ENCODE measurements at places on chromosomes 7 and 10.

- peak; percentile 3 for ATAC-seq
Measured at GRCh38 chr10:96044736-96045135, 1.4 kb downstream of the CCNJ start.

GRCh38 chr7:18721429-18721828 is 225.9 kb downstream of the HDAC9 start:
- no peak for ATAC-seq

GRCh38 chr10:77631241-77631640 is 6.4 kb downstream of the KCNMA1 start:
- ATAC-seq: no peak

GRCh38 chr10:85317827-85318226 is 989.4 kb downstream of the CCSER2 start:
- no peak for ATAC-seq

DNA sequence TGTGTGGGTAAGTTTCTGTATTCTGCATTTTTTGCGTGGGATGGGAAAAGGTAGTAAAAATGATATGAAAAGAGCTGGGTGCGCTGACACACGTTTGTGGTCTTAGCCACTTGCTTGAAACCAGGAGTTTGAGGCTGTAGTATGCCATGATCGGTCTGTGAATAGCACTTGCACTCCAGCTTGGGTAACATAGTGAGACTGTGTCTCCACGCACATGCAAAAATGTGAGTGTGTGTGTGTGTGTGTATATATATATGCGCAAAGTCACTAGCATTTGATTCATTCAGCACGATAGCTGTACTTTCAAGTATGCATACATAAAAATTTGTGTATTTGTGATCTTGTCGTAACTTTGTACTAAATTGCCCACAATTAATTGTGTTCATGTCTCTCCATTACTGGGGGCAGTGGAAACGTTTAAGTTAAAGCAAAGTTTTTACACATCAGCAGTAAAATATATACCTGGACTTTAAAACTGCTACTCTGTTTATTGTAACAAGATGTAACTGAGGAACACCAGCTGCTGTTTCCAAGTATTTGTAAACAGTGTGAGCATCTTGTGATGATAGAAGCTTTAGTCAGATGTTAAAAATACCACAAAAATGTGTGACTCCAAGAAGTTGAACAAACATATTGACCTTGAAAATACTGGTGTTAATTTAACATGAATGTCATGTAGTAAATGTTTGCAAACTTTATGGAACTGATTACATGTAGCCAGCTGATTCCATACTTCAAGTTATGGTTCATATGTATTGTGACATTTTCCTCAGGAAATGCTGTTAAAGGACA is 1.6 kb downstream of the ZRANB1 start:
- peak; percentile 76 for ATAC-seq

DNA sequence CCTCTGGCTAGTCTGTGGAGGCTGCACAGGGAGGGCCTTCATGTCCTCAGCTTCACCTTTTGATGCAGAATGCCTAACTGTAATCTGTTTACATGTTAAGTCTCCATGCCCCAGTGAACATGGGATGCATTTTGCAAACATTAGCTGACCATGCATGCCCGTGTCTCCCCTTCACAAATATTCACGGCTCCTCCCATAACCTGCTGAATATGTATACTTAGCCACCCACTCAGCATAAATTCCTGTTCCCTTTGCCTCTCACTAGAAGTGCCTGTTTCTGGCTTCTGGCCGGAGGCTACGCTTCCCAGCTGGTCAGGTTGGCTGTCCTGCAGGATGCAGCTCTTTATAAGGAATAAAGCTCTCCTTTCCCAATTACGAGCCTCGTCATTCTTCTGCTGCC is 552.7 kb downstream of the DNAJB6 start:
- ATAC-seq: no peak

DNA sequence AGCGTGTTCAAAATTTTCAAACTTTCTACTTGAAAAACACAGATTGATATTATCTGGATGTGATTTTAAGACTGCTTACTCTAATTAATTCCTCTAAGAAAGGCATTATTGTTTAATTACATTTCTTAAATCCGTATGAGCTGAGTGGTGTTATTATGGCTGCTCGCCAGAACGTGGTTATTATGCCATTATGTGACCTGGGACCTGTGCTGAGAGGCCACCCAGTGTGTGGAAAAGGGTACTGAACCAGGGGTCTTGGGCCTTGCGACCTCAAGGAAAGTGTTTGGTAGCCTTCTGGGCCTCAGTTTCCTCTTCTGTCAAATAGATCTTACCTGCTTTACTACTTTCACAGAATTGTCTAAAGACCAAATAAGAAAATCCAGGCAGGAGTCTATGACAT is 15.4 kb downstream of the LGI1 start:
- ATAC-seq: no peak

GRCh38 chr10:129498680-129499079 is 31.6 kb downstream of the MGMT start:
- no peak for ATAC-seq

DNA sequence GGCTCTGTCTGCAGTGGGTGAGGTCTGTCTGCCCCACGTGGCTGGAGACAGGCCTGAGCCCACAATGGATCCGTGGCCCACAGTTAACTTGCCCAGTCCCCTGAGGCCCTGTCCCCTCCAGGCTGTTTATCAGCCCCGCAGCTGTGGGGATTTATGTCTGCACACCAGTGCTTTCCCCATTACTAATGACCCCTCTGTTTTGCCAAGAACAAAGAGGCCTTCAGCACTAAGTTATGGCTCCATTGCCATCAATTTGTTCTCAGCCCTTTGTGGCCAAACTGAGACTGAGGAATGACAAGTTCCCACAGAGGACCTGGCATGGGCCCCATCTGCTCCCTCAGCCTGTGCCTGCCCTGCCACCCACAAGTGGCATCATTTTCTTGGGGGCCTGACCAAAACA is 138.2 kb downstream of the C10orf105 start:
- no peak for ATAC-seq

DNA sequence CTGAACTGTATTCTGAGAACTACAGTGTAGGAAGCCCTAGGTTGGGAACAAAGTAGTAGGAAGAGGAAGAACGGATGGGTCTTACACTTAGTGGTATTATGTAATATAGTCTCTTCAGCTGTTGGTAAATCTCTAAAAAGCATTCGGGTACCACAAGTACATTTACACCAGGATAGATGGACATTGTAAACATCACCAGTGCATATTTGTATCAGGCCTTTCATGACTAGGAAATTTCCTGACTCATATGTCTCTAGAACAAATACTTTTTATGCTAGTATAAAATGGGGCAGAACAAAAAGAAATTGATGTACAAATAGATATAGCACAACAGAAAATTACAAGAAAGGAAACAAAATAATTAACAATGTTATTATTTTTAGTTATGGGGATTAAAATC is 21.5 kb upstream of the OR6B1 start:
- ATAC-seq: no peak

DNA sequence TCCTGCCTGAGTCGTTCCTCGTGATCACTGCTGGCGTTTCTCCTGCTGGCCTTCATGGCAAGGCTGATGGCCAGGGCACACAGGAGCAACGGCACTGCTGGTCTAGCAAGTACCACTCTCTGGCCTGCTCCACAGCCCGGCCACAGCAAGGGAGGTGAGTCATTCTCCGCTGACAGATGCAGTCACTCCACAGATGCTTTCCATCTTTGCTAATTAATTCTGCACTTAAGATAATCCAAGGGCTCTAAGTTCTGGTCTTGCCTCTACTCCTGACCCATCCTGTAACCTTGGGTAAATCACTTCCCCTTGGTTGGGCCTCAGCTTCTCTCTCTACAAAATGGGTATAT is 244.4 kb downstream of the RPS24 start:
- ATAC-seq: peak; percentile 96

DNA sequence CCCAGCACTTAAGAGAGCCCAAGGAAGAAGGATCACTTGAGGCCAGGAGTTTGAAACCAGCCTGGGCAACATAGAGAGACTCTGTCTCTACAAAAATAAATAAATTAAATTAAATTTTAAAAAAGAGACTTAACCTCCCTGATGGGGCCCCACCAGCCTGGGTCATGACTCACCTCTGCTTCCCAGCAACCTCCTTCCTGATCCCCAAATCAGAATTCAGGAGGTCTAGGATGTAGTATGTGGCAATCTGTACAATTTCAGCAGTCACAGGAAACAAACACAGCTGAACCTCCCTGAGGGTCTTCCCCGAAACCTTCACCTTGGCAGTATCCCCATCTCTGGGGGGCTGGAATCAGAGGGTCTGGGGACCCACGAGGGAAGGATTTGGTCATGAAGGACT is 9.7 kb upstream of the PPP1R35 start:
- ATAC-seq: 0 out of 3 replicates have a peak, but pooled peaks have one; percentile 7

- peak; percentile 39 for ATAC-seq
Measured at GRCh38 chr7:17690030-17690429, 250.3 kb downstream of the SNX13 start.

- ATAC-seq: peak; percentile 94
Measured at GRCh38 chr7:105003275-105003674, 10.7 kb upstream of the KMT2E start.

- ATAC-seq: peak; percentile 55
Measured at GRCh38 chr10:118712930-118713634, 41.7 kb downstream of the CACUL1 start.

- no peak for ATAC-seq
Measured at GRCh38 chr10:121493521-121493920, 104.7 kb downstream of the FGFR2 start.

DNA sequence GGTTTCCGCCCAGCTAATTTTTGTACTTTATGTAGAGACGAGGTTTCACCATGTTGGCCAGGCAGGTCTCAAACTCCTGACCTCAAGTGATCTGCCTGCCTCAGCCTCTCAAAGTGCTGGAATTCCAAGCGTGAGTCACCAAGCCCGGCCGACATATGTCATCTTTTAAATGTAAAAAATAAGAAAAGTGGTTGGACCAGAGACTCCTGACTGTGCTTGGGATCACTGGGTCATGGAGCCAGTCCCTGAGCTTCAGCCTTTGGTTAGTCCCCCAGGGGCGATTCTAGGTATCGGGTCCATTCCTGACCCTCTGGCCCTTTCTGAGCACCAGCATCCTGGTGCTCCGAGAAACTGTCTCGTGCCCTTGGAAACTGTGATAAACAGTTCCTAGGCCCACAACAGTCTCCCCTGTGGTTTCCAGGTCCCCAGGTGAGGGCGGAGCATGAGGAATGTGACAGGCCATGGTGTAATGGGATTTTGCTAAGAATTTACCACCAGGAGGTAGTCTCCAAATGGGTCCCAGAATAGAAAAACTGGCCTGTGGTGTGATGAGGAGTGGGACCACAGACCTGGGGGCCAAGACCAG is 32.8 kb downstream of the UBTD1 start:
- ATAC-seq: peak; percentile 23

GRCh38 chr7:136717910-136718557 is 150.4 kb upstream of the CHRM2 start:
- ATAC-seq: no peak

DNA sequence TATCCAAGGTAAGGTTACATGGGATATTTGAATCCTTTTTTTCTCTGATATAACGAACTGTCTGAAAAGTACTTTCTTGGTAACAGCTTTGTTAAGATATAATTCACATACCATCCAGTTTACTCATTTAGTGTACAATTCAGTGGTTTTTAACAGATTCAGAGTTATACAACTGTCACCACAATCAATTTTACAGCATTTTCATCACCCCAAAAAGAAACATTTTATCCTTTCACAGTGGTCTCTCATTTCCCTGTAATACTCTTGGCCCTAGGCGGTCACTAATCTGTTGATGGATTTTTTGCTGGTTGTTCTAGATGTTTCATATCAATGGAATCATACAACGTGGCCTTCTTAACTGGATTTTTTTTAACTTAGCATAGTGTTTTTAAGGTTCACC is 91.6 kb downstream of the GLCCI1 start:
- no peak for ATAC-seq

- ATAC-seq: peak; percentile 52
Measured at GRCh38 chr10:25061711-25062449, 45.5 kb downstream of the THNSL1 start.

- no peak for ATAC-seq
Measured at GRCh38 chr10:32981760-32982159, 23.7 kb upstream of the ITGB1 start.

DNA sequence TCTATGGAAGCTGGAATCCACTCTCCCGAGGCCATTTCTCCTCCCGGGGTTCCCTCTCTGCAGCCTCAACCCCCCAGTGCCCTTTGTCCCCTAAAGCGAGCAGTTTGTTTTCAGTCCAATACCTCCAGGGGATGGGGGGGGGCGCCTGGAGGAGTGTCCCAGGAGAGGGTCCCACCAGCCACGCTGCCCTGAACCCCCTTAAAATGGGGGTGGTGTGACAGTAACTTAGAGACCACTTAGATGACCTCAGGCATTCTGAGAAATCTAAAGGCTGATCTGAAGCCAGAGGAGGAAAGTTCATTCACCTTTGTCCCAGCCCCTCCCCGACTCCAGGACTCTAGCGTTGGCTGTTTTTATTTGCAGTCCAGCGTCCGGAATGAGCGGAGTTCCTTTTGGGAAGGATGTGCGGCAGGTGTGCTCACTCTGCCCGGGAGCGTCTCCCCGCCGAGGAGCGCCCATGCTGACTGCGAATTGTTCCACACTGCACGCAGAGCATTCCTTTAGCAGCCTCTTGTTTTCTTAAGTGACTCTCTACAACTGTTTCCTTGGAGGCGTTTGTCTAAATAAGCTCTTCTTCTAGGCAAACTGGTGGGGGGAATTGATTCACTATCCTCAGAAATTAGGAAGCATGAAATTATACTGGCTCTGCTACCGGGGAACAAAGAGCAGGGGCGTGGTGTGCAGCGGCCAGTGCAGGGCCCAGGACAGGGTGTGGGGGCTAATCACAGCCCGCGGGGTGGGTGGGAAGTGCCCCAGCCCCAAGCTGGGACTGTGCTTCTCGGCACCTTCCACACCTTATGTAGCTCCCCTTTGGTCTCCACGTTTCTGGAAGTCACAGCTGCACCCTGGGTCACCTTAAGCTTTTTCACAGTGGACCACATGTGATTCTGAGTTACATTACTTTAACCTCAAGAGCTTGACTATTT is 46.3 kb downstream of the SYPL1 start:
- no peak for ATAC-seq

DNA sequence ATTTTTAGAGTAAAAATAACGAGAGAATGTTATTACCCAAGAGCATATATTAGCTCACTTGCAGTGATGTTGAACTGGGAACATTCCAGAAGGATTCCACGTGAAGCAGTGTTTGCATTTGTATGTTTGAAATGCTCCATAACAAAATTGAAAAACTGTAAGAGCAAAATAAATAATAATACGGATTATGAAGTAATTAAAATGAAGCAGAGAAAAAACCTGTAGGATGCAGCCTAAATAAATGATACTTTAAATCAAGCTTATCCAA is 203.3 kb downstream of the BAMBI start:
- no peak for ATAC-seq

DNA sequence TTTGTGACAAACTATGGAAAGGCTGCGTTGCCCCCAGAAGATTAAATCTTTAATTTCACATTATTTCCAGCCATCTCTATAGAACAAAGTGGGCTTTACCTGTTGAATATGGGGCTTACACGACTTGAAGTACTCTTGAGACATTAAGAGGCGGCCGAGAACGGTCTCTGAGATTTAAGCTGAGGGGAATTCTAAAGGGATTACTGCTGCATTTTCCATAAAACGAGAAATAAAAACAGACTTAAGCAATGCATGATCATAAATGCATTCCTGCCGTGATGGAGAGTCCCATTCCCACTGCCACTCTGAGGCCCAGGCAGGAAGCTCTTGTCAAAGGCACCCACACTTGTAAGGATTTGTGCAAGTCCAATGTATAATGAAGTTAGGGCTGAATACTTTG is 329.7 kb upstream of the SHH start:
- ATAC-seq: no peak

GRCh38 chr7:49119706-49120105 is 195.4 kb downstream of the CDC14C start:
- ATAC-seq: no peak
